CD4-positive, alpha-beta T cell treated with Interleukin-15 for 4 hours (primary cell): ENCODE measurements at places on chromosomes 2 and 18.

DNA sequence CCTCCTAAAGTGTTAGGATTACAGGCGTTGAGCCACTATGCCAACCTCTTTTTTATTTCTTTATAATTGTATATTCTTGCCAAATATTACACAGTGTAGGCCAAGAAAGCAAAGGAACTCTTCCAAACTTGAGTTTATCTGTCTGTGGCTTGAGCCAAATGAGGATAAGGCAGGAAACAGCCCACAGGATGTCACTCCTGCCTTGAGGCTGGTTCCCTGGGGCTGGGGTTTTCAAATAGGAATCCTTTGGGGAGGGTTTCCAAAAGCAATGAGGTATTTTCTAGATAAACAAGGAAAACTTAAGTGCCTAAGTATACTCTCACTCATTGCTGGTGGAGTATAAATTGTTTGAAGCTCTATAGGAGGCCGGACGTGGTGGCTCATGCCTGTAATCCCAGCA, 56.4 kb downstream of the ADCY3 start:
- DNase-seq, result no peak

- peak; percentile 38 for DNase-seq
These were observed 298.4 kb downstream of the LPIN1 start for GRCh38 chr2:12044857-12045256.

- DNase-seq, result no peak
These were observed 98.2 kb upstream of the NPAS2 start for GRCh38 chr2:100721693-100722092.

GRCh38 chr2:209351636-209352035, 72.2 kb upstream of the MAP2 start:
- no peak for DNase-seq

GRCh38 chr2:179235463-179236108, 29.0 kb downstream of the SESTD1 start:
- no peak for DNase-seq

- DNase-seq, result no peak
These were observed 86.8 kb upstream of the SP3 start for GRCh38 chr2:174051741-174052583.

- no peak for DNase-seq
These were observed 30.0 kb upstream of the MBP start for GRCh38 chr18:77162580-77162979.

DNA sequence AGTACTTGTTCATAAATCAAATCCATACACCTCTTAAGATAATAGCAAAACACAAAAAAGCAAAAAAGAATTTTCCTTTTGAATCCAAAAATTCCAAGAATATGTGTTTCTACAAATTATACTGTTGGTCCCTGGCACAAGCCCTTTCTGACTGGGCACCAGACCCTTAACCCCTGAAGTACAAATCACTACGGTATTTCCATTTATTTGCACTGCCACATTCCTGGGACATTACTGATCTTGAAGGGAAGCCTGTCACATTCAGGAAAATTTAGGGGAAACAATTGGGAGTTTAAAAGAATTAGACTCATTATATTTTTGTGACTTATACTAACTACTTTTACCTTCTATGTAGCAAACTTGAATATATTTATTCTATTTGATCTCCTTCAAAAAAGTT, 98.8 kb downstream of the ZNF521 start:
- no peak for DNase-seq

DNA sequence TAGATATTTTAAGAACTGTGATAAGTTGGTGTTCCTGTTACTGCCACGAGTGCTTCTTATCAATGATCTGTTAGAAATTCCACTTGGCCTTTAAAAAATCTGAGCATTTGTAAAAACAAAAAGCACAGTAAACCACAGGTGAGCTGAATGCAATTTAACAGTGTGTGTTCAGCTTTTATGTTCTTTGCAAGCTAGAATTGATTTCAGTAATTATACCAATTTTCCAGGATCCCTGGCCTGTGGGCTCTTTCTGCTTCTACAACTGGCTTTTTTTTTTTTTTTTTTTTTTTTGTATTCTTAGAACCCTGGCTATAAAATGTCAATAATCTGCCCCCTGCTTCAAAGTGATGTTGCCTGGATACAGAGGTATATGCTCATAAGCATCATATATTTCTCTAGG, 548.5 kb upstream of the SLC8A1 start:
- no peak for DNase-seq

DNA sequence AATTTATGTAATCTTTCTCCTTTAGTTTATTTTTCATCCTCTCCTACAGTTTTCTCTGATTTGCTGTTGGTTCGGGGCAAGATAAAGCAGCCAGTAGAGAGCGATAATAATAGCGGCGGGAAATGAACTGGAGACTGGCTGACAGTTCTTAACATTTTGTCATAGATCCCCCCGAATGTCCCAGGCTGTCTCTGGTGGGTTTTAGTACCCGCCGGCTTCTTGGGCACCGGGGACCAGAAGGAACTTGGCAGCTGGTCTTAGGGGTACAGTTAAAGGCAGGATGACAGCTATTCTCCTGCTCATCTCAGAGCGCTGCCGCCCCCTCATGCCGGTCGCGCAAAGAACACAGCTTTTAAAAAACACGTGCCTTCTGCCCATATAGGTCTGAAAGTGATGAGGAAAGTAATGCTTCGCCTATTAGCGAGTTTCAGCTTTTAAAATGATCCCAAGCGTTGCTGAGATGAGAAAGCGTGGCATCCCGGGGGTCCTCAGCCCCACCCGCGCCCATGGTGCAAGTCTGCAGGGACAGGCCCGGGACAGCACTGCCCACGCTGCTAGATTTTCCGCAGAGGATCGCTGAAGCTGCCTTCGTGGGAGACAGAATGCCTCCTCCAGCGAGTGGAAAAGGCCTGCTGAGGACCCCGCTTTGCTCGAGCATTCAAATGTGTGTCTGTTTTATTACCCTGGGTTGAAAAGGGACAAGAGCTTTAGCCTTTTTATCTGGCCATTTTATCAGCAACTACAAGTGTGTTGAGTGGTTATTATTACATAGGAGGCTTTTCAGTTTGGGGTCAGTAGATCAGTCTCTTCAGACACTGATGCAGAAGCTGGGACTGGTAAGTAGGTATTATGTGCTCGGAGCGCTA, 3.8 kb downstream of the ONECUT2 start:
- no peak for DNase-seq

- no peak for DNase-seq
These were observed 39.5 kb upstream of the DYNAP start for GRCh38 chr18:54551590-54551989.

GRCh38 chr2:42775810-42776209, 11.9 kb upstream of the OXER1 start:
- no peak for DNase-seq

DNA sequence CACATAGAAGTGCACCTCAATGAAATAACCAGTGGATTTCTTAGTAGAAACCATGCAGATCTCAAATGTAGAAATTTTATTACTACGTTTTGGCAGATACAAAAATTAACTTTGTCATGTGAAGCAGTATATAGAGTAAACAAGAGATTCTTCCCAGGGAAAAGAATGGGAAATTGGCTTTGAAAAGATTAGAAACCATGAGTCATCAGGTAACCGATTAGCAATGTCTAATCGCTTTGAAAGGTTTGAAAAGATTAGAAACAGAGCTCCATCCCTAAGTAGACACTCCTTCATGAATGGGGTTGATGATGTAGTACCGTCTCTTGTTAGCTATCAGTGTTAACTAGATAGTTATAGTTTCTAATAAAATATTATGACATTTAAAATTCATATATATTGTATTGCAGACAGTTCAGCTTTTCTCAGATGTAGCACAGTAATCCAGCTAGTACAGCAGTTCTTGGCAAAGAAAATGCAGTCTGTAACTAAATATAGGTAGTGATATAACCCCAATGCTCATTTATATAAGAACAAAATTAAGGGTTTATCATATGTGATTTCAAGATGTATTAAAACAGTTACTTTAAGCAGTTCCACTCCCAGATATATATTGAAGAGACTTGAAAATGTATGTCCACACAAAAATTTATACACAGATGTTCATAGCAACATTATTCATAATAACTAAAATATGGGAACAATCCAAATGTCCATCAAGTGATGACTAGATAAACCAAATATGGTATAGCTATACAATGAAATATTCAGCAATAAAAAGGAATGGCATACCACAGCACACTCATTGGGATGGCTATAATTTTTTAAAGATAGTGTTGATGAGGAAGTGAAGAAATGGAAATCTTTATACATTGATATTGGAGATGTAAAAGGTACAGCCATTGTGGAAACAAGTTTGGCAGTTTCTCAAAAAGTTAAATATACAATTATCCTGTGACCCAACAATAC, 113.9 kb downstream of the PTPN4 start:
- no peak for DNase-seq

DNA sequence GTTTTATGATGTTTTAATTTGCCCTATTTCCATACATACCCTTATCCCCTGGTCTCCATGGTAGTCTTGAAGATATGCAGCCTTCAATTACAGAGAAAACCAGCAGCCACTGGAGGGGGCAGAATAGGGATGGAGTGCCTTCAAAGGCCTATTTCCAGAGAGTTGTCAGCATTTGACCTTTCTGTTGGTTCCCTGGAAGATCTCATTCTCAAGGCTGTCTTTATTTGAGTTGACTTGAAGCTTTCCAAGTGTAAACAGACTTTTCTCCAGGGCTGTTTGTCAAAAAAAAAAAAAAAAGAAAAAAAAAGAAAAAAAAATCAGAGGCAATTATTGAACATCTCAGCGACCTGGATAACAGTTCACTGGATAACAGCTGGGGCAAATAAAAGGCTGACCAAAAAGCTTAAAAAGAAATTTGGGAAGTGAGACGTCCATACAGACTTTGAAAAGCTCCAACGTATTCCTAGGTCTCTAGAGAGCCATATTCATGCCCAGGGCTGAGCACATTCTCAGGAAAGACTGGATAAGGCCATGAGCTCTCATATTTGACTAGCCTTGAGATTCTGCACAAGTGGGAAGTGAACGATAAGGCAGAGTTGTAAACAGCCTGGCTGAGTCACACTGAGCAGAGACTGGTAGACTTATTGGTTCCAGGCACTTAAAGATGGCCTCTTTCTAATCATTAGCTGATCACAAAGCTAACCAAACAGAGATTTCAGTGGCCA, 126.6 kb downstream of the VAPA start:
- DNase-seq, result no peak

- no peak for DNase-seq
These were observed 58.8 kb downstream of the GPC1 start for GRCh38 chr2:240494194-240494793.

GRCh38 chr2:140273958-140274357, 1493.8 kb upstream of the NXPH2 start:
- no peak for DNase-seq

GRCh38 chr2:232741294-232741693, 35.1 kb downstream of the KCNJ13 start:
- DNase-seq, result no peak

DNA sequence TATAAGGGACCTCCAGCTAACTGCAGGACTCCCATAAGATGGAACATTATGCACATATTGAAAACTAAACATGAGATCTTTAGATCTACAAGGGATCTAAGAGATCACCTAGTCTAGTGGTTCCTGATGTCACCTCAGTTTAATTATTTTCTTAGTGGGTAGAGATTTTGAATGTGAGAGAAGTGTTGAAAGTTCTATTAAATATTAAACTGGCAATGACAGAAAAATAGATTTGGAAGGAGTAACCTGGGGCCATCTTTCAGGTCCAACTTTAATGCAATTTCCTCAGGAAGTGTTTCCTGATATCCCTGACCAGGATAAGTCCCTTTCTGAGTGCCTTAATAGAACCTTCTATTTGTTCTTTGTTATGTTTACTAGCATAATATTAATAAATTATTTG, 29.1 kb upstream of the CPS1 start:
- no peak for DNase-seq

- DNase-seq, result no peak
These were observed 8.9 kb downstream of the APOB start for GRCh38 chr2:21034972-21035279.

GRCh38 chr2:107419191-107419590, 407.5 kb upstream of the RGPD4 start:
- DNase-seq, result no peak

- DNase-seq, result no peak
These were observed 74.9 kb upstream of the TAF1B start for GRCh38 chr2:9768388-9768787.

- DNase-seq, result no peak
These were observed 11.5 kb upstream of the DIPK1C start for GRCh38 chr18:74468547-74469061.

DNA sequence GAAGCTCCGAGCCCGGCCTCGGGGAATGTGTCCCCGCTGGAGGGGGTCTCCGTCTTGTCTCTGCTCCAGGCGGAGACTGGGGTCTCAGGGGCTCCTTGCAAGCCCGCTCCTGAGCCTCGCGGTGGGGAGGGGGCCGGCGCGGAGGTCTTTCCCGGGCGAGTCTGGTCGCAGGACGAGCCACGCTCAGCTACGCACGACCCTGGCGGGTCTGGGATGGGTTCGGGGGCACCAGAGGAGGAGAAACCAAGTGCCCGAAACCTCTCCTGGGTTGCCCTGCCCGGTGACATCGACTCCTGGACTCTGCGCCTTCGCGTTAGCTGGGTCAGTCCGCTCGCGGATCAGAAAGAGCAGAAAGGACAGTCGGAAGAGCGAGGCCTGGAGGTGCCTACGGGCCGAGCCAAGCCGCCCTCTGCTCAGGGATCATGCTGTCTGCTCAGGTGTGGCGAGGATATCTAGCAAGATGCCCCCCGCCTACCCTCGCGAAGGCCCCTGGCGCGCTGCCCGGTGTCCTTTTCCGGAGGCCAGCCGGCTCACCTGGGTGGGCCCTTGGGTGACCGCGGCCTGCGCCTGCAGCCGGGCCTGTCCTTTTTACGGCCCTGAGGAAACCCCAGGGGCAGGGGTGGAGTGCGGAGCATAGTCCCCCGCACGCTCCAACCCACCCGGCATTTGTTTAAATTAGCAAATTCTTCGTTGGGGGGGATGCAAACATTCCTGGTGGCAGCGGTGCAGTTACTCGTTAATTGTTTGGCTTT, 58.7 kb downstream of the SNORC start:
- DNase-seq, result no peak

- DNase-seq, result no peak
These were observed 33.8 kb upstream of the GALNT5 start for GRCh38 chr2:157223624-157224205.

DNA sequence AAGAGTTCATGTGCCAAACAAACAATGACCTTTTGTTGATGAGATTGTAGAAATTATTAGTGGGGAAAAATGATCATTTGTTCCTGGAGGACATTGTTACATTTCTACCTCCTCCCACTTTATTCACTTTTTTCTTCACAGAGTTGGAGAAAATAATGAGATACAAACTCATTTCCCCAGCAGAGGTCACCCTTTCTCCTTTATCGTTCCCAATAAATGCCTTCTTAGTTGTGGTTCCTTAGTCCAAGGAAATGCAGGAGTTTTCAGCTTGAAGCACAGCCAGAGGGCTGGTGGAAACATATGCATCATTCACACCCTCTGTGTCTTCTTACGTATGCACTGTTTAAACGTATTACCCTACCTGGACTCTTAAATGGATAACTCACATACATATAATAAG, 108.8 kb downstream of the SLC4A3 start:
- no peak for DNase-seq
